ENCODE measurements at places on chromosomes 1 and 21.

- no peak for DNase-seq
Measured at GRCh38 chr1:206932177-206932576, 10.4 kb upstream of the FCMR start.

GRCh38 chr21:43940329-43941050 lies 71.6 kb upstream of the TRAPPC10 start:
- DNase-seq, result no peak

DNA sequence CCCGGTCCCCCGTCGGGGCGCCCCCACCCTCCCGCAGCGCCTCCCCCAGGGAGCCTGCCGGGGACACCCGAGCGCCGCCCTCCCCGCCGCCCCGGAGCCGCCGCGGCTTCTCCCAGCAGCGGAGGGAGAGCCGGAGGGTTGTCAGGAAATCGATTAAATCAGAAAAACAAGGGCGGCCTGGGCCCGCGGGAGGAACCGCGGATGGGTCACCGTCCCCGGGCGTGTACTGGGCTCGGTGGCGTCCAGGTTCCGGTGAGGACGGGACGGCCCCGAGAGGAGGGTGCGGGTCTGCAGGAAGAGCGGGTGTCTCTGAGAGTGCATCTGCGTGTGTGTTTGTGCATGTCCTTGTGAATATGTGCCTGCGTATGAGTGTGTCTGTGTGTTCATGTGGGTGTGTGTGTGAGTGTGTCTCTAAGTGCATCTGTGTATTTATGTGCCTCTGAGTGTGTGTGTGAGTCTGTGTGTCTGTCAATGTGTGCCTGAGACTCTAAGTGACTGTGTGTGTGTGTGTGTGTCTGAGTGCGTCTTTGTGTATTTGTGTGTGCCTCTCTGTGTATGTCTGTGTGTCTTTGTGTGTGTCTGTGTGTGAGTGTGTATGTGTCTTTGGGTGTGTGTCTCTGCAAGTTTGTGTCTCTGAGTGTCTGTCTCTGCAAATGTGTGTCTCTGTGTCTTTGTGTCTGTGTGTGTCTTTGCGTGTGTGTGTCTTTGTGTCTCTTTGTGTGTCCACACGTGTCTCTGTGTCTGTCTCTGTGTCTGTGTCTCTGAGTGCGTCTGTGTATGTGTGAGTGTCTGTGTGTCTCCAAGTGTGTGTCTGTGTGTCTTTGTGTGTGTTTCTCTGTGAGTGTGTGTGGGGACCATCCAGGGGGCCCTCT lies 1.1 kb downstream of the SPSB1 start:
- DNase-seq, result no peak

- no peak for DNase-seq
Measured at GRCh38 chr1:216314379-216315095, 108.7 kb downstream of the USH2A start.

- DNase-seq, result no peak
Measured at GRCh38 chr21:34989337-34990151, 59.6 kb downstream of the RUNX1 start.

- DNase-seq, result no peak
Measured at GRCh38 chr21:30101967-30102366, 64.6 kb downstream of the CLDN17 start.

GRCh38 chr1:15174615-15174983 lies 21.1 kb downstream of the TMEM51 start:
- no peak for DNase-seq

GRCh38 chr1:98045767-98046641 lies 125.2 kb upstream of the DPYD start:
- DNase-seq, result no peak
